ENCODE measurements at places on chromosomes 4 and X. TPM values are rescaled to one million over a fixed set of nuclear protein-coding genes. Genes with fewer than 3 reads are reported as not detected.

DNA sequence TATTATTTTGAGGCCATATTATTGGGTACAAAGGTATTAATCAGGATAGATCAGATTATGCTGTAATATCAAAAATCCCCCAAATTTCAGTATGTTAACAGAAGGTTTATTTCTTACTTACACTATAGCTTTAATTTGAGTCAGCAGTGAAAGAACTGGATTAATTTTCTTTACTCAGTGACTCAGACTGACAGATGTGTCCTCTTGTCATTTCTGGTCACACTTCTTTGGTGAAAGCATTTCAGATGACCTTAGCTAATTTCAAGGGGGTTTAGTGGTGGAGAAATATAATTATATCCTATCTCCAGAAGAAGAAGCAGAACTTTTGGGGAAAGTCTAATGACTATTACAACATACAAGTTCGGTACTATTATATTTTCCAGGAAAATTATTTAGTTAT lies 12.4 kb downstream of the DDIT4L start:
- no peak for DNase-seq

DNA sequence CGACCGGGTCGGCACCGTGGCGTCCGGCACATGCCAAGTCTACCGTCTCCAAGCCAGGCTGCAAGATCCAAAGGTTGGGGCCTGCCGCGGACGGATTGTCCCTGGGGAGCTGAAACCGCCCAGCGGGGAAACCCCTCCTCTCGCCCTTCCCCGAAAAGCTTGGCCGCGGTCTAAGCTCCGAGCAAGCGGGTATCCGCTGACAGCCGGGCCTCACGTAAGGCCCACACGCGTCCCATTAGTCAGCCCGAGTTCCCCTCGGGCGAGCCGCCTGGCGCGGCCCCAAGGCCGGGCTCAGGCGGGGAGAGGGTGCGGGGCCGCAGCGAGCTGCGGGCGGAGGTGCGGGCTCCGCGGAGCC lies 6.8 kb upstream of the BCOR start:
- DNase-seq = no peak

DNA sequence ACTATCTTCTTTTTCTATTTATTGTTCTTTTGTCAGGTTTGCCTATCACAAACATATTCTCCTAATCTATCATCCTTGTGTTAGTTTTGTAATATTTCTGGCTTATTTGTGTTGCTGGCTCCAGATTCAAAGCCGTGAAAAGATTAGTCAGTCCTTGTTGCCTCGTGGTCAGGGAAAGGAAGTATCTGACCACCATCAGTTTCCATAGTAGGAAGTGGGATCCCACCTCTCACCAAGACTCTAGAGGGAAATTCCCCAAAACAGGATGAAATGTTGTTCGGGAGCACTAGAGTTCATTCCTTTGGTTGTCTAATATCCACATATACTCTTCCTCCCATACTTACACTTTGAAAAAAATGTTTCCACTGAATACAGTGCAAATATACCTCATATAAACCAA lies 131.0 kb upstream of the HUWE1 start:
- no peak for DNase-seq

- DNase-seq = peak; percentile 24
Observed at GRCh38 chrX:15838017-15838416, 16.6 kb downstream of the AP1S2 start.

- no peak for DNase-seq
Observed at GRCh38 chrX:2552621-2553201, 51.9 kb upstream of the DHRSX start.

GRCh38 chr4:4693755-4694295 lies 152.0 kb upstream of the STX18 start:
- no peak for DNase-seq

- DNase-seq = no peak
Observed at GRCh38 chr4:1640190-1640589, 43.9 kb downstream of the FAM53A start.

DNA sequence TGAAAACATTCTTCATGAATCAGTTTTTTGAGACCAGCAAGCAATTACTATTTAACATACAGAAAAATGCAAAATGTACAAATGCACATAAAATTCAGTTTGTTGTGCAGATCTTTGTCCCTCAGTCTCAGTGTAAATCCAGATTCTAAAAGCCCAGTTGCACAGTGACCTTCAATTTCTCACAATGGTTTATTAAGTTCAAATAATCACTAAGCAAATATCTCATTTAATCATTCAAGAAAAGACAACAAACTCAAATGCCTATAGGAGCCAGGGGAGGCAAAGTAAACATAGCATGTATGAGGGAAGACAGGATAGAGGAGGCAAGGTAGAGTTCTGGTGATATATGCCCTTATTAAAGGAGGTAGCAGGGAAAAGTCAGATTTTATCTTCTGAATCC lies 82.8 kb downstream of the PPP3CA start:
- DNase-seq = no peak

DNA sequence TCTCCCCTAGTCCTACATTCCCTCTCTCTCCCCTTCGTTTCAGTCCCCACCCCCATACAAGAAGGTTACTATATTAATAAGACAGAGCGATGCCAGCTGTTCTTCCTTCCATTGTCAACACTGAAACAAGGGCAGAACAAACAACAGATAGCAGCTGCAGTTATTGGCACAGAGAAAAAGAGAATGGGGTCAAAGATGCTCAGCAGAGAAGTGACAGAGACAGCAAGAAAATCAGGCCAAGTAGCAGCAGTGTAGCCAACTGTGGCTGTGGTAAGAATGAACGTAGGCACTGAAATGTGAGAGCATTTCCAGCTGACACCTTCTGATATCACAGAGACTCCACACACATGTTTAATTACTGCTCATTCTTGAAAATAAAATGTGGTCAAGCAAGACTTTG lies 641.8 kb downstream of the FSTL5 start:
- DNase-seq = no peak

GRCh38 chr4:19776021-19776459 lies 475.7 kb upstream of the SLIT2 start:
- no peak for DNase-seq

DNA sequence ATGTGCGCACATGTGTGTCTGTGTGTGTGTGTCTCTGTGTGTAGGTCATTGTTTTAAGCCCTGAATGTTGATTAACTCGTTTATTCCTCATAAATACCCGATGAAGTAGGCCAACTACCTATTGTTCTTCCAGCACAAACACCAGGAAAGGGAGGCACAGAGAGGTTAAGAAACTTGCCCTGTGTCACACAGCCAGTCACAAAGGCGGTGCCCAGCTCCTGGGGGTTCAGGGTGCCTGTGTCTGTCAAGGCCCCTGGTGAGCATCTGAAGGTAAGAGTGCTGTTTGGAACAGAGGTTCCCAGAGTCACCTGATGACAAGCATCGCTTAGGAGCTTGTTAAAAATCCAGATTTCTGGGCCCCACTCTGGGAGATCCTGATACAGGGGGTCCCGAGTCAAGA lies 18.0 kb upstream of the SH3TC1 start:
- no peak for DNase-seq

DNA sequence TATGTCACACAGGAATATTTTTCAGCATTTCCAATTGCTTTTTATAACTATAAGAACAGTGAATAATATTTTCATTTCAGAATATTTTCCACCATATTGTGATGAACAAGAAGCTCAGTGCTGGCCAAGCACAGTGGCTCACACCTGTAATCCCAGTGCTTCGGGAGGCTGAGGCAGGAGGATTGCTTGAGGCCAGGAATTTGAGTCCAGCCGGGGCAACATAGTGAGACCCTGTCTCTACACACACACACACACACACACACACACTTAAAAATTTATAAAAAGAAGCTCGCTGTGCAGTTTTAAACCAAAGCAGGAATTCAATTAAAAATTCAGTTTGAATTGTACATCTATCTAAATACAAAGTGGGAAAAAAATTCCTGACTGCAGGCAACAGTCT lies 3.2 kb downstream of the ZFYVE28 start:
- no peak for DNase-seq

GRCh38 chrX:10098270-10098713 lies 58.5 kb upstream of the CLCN4 start:
- DNase-seq = peak; percentile 75

DNA sequence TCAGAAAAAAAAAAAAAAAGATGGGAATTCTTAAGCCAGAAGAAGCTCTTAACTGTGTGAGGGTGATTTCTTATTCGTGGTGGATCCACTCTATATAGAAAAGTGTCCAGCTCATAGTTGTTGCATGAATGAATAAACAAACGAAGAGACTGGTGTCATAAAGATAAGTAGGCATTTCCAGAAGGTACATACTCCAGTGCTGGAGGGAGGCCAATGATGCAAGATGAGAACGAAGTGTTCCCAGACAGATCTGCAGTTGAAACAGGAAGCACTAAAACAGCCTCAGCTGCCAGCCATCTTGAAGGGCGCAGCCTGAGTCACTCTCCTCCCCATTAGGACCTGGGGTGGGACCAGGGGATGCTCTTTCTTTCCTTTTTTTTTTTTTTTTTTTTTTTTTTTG lies 47.4 kb upstream of the HOPX start:
- DNase-seq = no peak

DNA sequence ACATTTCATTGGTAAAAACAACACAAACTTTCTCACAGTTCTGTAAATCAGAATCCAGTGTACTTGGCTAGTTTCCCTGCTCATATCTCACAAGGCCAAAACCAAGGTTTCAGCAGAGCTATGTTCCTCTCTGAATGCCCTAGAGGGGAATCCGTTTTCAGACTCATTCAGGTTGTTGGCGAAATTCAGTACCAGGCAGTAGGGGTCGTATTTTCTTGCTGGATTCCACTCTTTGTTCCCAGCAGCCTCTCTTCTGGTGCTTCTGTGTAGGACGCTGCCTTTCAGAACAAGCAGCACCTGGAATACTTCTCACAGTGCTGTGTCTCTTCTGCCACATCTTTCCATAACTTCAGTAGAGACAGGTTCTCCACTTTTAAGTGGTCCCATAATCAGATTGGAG lies 351.9 kb downstream of the PCDH18 start:
- no peak for DNase-seq

GRCh38 chrX:22889819-22890218 lies 109.9 kb upstream of the DDX53 start:
- no peak for DNase-seq

DNA sequence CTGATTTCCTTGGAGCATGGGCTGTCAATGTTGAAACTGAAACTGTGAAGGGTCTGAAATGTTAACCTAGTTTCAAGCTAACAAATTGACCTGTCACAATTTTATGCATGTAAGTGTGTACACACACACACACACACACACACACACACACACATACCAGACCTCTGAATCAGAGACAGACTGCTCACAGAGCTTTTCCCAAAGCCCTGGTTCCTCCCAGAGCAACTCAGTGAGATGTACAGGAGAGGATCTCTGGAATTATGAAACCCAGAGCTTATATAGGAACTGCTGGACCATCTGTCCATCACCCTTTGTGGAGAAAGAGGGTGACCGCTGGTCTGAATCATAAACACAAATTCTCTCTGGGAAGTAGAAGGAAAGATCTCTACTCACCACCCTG lies 228.1 kb upstream of the PRPS2 start:
- DNase-seq = no peak

AMTN gene
- not detected for total RNA-seq

MOB1B gene
- total RNA-seq = 16.4 TPM

MORF4L2 gene
- 133 TPM for total RNA-seq

SUPT20HL2 gene
- total RNA-seq = not detected

PAGE2 gene
- total RNA-seq = not detected

FGF13 gene
- total RNA-seq = not detected

DGKQ gene
- total RNA-seq = 15.9 TPM

VEGFD gene
- not detected for total RNA-seq

KLB gene
- not detected for total RNA-seq

RAB9A gene
- 10.6 TPM for total RNA-seq
